ENCODE measurements at places on chromosomes 1 and 21.
A peak's percentile ranks its signal among the peaks of the same experiment; 100 is the strongest.

- DNase-seq: no peak
Observed at GRCh38 chr1:41281334-41281733, 39.2 kb upstream of the SCMH1 start.

DNA sequence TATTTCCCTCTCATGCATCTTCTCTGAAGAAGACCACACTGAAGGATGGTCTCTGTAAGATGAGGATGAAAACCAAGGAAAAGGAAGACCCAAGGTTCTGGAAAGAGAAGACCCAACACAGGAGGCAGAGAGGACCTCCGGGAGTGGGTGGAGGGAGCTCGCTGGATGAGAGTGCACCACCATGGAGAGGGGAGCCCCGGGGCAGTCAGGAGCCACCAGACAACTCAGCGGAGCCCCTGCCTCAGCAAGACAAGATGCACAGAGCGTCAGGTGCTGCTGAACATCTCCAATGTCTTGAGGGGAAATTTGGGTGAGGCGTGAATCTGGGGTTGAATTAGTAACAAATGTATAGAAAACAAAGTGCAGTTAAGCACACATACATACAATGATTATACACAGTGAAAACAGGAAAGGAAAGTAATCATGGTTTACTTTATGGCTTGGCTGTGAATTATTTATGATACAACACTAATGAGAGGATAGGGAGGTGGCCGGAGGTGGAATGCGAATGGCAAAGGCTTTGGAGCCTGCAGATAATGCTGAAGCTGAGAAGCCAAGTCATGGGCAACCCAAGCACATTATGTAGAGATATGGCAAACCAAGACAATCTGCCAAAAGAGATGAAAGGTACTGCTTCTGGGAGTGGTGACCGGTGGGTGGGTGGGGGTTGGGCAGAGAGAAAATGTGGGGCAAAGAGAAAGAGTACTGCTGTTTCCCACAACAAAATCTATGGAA lies 80.4 kb upstream of the EDN2 start:
- no peak for DNase-seq

DNA sequence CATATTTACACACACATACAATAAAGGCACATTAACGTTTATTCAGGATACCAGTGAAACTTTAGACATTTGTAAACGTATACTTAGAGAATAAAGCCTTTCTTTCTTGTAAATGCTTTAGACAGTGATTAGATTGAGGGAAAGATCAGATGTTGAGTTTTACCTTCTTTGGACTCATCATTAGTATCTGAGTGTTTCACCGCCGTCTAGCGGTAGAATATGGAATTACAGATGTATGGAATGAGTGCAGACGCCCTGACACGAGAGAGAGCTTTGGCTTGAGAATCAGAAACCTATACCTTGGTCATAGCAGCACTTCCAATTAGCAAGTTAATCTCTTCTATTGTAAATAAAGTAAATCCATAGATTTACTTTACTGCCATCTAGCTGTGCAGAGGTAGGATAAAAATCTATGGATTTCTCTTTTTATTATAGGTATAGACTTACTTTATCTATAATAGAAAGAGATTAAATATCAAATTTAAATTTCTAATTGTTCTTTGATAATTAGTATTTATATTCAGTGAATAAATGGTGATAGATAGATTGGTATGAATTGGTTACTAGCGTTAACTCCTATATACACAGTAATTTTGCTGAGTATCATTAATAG lies 12.6 kb downstream of the FLG2 start:
- no peak for DNase-seq

GRCh38 chr1:91885213-91885715 lies 687 bp downstream of the TGFBR3 start:
- no peak for DNase-seq

- DNase-seq: no peak
Observed at GRCh38 chr1:154837672-154838171, 32.4 kb downstream of the KCNN3 start.

DNA sequence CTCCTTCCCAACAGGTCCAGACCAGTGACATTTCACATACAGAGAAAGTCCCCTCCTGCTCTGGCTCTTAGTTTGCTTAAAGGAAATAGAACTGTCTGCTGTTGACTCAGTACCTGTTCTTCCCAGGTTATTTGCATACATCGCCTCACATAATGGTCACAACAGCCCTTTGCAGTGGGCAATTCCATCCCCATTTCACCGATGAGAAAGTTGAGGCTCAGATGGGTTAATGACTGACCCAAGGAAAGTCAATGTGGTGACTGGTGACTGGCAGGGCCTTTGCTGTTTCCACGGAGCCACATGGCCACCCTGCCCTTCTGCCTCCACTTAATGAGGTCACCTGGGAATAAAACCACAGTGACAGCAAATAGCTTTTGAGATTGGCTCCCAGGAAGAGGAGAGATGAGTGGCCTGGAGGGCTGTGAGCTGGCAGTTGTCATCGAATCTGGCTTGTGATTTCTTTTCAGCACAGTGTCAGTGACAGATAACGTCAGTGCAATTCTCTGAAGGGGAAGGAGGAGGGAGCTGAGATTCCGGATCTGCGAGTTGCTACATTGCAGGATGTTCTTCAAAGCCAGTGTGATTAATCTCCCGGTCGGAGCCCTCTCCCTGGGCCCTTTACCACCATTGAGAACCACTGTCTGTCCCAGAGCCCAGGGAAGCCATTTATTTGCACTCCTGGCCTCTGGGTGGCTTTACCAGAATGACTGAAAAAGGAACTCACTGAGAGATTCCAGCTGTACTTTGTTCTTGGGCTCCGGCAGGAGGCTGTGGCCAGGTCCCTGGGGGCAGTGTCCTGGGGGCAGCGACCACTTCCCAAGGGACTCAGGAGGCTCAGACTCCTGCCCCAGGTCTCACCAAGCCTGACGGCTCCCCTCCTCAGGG lies 117.2 kb downstream of the CNIH3 start:
- DNase-seq: peak; percentile 41

GRCh38 chr1:150555971-150556865 lies 7.0 kb downstream of the ADAMTSL4 start:
- no peak for DNase-seq

DNA sequence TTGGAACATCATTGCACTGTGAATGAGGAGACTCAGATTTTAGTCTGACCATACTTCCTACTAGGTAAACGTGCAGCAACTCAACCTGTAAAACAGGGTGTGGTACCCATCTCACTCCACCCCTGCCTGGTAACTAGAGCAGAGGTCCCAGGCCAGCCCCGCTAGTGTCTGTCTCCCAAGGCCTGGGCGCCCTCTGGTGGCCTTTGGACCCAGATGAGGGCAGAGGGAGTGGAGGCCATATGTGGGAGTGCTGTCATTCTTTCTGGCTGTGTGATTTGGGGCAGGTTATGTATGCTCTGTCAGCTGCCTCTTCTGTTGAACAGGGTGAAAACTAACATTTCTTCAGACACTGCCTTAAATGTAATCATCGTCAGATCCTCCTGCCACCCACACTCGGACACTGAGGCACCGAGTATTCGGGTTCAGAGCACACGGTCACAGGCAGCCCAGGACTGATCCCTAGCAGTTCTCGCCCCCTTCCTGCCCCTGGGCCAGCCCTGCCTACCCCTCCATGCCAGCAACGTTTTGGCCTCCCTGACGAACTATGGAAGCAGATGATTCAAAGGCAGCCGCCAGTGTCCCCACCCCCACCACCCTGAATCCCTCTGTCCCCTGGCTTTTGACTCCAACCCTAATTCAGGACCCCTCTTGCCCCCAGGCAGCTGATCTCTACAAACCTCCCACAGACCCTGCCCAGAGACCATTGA lies 76.0 kb downstream of the CD247 start:
- DNase-seq: peak; percentile 57

DNA sequence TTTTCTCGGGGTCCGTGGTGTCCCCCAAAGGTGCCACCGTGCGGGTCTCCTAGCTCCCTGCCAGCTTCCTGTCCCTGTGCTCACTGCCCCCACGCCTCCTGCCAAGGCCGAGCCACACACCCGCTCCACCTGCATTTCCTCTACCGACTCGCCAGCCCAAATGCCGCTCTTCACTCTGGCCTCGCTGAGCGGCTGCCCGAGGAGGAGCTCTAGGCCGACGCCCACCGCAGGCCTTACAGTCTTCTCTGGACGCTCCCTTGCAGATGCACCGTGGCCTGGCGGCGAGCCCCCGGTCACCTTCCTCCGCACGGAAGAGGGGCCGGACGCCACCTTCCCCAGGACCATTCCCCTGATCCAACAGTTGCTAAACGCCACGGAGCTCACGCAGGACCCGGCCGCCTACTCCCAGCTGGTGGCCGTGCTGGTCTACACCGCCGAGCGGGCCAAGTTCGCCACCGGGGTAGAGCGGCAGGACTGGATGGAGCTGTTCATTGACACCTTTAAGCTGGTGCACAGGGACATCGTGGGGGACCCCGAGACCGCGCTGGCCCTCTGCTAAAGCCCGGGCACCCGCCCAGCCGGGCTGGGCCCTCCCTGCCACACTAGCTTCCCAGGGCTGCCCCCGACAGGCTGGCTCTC lies 26.3 kb downstream of the FTCD start:
- no peak for DNase-seq

- no peak for DNase-seq
Observed at GRCh38 chr1:7363450-7363849, 407.6 kb upstream of the VAMP3 start.

DNA sequence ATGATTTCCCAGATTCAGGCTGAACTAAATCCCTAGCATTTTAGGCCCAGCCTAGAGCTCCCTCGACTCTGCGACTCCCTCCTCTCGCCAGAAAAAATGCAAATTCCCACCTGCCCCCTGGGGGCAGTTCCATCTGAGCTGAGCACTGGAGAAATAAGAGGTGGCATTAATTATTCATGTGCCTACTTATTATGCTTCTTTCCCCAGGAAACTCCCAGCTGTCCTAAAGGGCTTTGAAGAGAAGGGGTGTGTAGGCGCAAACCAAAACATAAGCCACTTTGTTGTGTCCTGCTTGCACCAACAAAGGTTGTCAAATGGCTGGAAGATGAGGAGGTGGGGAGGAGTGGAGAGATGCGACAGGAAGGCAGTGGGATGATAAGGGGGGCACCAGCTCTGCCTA lies 41.4 kb upstream of the GOLT1A start:
- DNase-seq: no peak

DNA sequence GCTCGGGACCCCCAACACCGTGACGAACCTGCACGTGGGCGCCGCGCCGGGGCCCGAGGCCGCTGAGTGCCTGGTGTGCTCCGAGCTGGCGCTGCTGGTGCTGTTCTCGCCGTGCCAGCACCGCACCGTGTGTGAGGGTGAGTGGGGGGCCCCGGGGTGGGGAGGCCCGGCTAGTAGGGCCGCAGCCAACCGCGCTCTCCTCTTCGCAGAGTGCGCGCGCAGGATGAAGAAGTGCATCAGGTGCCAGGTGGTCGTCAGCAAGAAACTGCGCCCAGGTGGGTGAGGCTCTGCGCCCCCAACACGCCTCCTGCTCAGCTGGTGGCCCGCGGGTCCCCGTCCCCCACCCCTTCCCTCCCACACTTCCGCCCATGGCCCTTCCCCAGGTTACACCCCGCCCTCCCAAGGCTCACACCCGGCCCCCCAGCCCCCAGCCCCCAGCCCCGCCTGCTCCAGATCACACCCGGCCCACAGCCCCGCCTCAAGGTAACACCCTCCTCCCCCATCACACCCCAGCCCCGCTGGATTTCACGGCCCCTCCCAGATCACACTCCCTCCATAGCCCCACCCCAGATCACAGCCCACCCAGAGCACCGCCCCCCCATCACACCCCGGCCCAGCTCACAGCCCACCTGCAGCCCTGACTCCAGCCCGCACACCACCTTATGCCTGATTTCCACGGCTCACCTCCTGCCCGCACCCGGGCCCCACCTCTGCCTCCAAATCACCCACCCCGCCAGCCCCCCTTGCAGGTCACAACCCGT lies 2.4 kb upstream of the MMP23B start:
- no peak for DNase-seq

GRCh38 chr1:210568631-210569030 lies 239.9 kb downstream of the HHAT start:
- DNase-seq: no peak

GRCh38 chr1:182299728-182300616 lies 91.6 kb downstream of the GLUL start:
- no peak for DNase-seq

DNA sequence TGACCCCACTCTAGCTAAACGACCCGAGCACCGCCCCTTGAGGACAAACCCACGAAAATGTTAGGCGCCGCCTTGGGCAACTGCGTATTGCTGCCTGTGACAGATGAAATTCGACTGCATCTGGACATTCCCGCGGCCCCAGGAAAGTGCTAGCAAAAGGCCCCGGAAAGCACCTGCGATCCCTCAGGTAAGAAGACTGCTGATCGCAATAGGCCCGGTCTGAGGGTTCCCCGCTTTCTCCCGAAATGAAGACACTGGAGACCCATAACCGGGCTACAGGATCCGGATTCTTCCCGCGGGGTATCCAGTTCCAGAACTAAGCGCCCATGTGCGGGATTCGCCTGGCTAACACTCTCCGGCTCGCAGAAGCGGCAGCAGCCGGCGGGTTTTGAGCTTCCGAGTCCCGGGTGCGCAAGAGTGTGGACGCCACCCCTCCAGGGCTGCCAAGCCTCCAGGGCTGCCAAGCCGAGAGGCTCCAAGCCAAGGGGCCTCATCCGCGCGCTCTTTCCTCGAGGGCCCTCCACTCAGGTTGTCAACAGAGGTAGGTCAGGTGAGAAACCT lies 157.9 kb upstream of the NBPF11 start:
- DNase-seq: no peak

DNA sequence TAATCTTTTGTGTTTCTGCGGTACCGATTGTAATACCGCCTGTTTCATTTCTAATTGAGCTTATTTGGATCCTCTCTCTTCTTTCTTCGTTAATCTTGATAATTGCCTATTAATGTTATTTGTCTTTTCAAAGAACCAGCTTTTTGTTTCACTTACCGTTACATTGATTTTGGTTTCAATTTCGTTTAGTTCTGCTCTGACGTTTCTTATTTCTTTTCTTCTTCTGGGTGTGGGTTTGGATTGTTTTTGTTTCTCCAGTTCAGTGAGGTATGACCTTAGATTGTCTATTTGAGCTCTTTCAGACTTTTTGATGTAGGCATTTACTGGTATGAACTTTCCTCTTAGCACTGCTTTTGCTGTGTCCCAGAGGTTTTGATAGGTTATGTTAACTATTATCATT lies 9.4 kb downstream of the OR2M2 start:
- DNase-seq: no peak
